ENCODE measurements at places on chromosomes 6 and 20.

DNA sequence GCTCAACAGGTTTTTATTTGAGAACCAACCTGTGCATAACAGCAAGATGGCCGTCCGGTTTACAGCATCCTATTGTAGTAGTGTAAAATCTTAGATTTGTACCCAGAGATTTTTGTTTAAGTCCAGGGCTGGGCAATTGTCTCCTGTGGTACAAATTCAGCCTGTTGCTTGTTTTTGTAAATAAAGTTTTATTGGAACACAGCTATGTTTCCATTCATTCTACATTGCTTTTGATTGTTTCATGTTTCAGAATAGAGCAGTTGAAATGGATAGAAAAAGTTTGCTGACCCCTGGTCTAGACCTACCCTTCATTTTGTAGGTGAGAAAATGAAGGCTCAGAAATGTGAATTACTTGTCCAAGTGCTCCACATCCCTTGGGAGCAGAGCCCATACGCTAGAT is 8.5 kb downstream of the SMPDL3A start:
- DNase-seq: no peak

GRCh38 chr6:108039681-108040080 is 34.9 kb downstream of the OSTM1 start:
- no peak for DNase-seq

GRCh38 chr6:100453701-100454521 is 10.8 kb downstream of the SIM1 start:
- no peak for DNase-seq

- DNase-seq: no peak
These were observed 52.4 kb upstream of the TINAG start for GRCh38 chr6:54255886-54256285.

DNA sequence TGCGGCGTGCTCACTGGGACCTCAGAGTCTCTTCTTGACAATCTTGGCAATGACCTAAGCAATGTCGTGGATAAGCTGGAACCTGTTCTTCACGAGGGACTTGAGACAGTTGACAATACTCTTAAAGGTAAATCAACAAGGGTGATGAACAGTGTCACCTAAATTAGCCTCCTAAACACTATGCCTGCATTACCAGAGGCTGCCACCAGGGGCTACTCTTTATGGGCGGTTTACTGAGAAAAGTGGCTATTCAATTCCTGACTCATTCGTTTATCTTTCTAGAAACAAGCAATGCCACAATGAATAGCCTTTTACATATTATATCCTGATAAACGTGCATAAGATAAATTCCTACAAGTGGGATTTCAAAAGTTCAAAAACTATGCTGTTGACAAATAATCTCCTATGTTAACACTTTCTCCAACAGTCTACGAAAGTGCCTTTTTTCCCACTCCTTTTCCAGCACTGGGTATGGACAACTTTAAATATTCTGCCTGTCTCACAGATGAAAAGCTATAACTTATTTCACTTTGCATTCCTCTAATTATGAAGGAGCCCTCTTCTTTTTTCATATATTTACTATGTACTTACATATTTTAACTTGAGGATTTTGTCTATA is 1.3 kb downstream of the BPIFA2 start:
- DNase-seq: no peak

DNA sequence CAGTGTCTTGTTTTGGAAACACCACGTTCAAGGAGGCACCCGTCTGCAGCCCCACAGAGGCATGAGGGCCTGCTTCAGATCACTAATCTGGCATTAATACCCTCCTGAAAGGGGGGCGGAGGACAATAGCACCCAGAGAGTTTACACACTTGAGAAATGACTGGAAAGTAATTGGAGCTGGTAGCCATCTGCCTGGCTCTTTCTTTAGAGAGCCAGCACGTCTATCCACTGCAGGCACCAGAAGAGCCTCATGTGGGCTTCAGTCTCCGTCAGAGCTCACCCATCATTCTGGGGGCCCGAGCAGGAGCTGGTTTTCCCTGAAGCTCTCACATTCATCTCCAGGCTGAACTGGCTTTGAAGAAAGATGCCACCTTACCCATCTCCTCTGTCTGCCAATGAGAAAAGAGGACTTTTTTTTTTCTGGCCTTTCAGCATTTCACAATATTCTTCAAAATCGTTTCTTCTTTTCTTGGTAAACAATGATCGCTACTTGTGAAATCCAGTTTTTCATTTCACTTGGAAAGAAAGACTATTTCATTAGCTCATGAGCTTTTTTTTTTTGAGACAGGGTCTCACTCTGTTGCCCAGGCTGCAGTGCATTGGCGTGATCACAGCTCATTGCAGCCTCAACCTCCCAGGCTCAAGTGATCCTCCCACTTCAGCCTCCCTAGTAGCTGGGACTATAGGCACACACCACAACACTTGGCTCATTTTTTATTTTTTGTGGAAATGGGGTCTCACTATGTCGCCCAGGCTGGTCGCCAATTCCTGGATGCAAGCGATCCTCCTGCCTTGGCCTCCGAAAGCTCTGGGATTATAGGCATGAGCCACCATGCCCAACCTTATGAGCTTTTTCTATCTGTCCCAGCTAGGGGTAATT is 124.7 kb upstream of the ZNF217 start:
- no peak for DNase-seq

GRCh38 chr6:104321301-104321700 is 538.4 kb downstream of the HACE1 start:
- no peak for DNase-seq

GRCh38 chr6:108164815-108165706 is 761 bp upstream of the NR2E1 start:
- no peak for DNase-seq

GRCh38 chr6:44000164-44000842 is 126.9 kb downstream of the MRPL14 start:
- no peak for DNase-seq

DNA sequence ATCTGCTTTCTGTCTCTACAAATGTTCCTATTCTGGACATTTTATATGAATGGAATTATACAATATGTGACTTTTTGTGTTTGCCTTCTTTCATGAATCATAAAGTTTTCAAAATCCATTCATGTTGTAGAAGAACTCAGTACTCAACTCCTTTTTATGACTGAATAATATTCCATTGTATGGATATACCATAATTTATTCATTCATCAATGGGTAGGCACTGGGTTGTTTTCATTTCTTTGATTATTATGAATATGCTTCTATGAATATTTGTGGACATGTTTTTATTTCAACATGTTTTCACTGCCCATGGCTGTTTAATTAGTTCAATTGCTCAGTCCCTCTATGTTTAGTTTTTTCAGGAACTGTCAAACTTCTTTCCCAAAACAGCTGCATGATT is 76.5 kb upstream of the GTSF1L start:
- no peak for DNase-seq
